ENCODE measurements at places on chromosomes 7 and 10.

GRCh38 chr7:113100121-113100603 is 13.5 kb upstream of the GPR85 start:
- DNase-seq, result no peak

GRCh38 chr10:96857301-96858012 is 25.4 kb downstream of the LCOR start:
- no peak for DNase-seq

DNA sequence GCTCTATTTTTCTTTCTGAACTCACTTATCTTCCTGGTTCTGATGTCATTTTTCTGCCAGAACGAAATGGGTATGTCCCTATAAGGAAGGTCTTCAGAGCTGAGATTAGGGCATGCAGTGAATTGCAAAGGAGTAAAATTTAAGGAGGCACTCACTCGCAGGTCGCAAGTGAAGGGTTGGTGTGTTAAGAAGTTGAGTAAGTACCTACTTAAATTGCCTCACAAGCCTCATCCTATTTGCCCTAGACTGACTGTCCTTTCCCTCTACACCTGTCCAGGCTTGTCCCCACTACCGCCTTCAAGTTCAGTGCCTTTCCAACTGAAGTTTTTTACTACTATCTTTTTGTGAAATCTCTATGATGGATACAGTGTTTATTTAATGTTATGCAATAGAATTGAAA is 191.5 kb downstream of the AHR start:
- no peak for DNase-seq

GRCh38 chr10:130744631-130745030 is 566.9 kb downstream of the TCERG1L start:
- DNase-seq, result no peak

GRCh38 chr7:8125680-8126444 is 136.1 kb downstream of the ICA1 start:
- no peak for DNase-seq

DNA sequence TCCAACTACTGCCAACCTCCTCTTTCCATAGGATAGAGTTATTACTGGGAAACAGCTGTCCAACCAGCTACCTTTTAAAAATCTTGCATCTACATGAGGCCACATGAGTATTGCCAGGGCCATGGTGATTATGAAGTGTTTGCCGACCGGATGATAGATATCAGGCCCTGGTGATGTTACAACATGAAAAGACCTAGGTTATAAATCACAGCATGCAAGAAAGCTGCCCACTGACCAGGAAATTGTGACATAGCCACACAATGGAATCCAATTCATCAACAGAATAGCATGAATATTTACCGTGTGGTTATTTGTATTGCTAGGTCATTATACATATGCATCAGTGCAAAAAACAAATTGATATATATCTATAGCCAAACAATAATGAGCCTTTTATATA is 517.0 kb downstream of the INHBA start:
- no peak for DNase-seq

- no peak for DNase-seq
Measured at GRCh38 chr10:31152421-31153135, 120.9 kb upstream of the ZNF438 start.

- DNase-seq, result no peak
Measured at GRCh38 chr7:101645951-101646350, 16.9 kb upstream of the MYL10 start.

GRCh38 chr7:105880571-105881330 is 4.4 kb upstream of the ATXN7L1 start:
- DNase-seq, result no peak

DNA sequence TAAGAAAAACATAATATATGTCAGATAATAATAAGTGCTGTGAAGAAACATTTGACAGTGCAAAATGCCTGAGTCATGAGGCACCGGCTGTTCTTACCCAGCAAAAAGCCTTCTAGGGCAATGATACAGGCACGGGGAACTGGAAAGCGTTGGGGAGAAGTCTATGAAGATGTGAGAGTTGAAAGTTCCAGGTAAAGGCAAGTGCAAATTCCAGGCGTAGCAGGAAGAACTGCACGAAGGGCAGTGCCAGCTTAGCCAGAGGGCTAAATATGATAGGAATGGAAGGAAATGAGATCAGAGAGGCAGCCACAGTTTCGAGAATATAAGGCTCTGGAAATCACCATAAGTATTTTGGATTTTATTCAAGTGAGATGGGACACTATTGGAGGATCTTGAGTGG is 87.0 kb downstream of the IPMK start:
- no peak for DNase-seq

DNA sequence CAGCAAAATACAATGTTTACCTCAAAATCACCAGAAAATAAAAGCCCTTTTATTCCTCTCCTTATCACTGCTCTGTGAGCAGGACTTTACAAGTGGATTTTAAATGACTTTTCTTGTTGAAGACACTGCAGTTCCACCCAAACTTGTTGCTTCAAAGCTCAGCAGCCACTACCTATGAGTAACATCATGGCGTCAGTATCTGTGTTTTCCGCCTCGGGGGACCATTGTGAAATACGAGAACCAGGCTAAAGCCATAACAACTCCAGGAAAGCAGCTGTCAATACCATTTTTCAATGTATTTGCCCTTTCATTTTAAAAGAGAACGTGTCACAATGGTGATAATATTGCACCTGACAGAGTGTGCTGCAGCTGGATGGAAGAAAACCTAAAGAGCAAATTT is 284.0 kb upstream of the RNF32 start:
- no peak for DNase-seq

- no peak for DNase-seq
Measured at GRCh38 chr7:65809982-65810288, 62.9 kb upstream of the VKORC1L1 start.

DNA sequence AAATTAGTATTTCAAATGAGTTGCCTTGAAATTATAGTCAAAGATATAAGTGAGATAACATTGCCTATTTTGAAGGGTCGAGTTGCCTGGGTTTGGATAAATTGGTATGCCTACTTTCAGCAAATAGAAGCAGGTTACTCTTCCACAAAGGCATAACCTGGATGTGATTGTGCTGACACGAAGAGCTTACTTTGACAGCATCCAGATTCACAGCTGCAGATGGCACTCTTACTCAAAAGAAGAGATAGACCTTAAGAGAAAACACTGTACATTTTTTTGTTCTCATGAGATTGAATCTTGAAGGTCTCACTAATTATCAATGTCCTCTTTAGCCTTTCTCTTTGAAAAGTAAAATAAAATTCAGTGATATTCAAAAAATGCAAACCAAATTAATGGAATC is 1338.7 kb downstream of the REEP3 start:
- DNase-seq, result no peak

- DNase-seq, result no peak
Measured at GRCh38 chr7:157730614-157731013, 393.8 kb downstream of the DNAJB6 start.

DNA sequence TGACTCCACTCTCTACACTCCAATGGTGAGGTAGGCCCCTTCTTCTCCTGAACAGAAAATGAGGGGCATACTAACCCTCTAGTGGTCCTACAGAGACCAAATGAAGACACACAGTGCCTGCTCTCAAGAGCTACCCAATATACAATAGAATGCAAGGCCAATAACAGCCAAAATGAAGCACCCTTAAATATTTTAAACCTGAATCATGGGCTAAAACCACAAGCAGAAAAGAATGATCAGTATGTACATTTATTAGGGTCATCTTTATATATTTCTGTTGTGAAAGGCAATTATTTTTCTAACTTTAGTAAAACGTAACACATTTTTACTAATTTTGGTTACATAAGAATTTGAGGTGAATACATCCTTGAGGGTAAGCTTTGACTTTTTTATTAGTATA is 49.9 kb upstream of the COL1A2 start:
- no peak for DNase-seq

DNA sequence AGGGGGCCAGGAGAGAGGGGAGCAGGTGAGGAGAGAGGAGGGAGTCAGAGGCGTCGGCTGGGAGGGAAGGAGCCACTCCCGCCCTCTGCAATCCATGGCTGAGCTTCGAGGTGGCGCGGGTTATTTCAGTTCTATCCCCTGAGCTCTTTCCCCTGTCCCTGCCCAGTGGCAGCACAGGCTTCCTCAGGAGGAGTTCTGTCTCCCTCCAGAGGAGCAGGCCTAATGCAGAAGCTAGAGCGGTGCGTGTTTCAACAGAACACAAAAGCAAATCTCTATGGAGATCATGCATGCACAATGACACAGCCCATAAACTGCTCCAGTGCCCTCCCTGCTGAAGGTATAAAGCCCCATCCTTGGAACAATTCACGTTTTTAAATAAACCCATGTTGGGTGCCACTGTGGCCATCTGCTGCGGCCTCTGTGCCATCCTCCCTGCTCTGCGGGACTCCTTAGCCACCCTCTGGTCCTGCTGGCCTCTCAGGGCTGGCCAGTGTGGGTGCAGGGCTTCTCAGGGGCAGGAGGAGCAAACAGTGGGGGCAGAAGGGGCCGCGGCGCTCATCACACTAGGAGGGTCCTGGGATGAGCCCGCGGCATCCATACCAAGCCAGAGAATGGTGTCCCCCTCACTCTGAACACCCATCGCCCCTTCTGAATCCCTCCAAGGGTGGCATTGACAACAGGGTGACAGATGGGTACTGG is 192.6 kb upstream of the LYZL2 start:
- no peak for DNase-seq

- DNase-seq, result no peak
Measured at GRCh38 chr10:2077231-2077630, 339.9 kb upstream of the ADARB2 start.

DNA sequence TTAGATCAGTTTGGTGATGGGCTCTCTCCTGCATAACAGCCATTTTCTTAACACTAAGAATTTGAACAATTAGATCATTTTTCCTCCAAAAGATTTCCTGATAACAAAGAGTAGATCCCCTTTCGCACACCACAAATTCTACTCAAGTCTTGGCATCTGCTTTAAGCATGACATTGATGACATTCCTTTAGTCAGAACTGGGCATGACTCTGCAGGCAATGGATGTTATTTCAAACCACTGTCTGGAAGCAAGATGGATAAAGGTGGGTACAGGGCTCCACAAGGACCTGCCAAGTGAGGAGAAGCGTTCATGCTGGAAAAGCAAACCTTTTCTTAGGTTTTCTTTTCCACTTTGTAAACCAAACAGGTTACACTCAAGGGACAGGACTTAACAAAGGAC is 123.5 kb downstream of the GLCCI1 start:
- DNase-seq, result no peak

DNA sequence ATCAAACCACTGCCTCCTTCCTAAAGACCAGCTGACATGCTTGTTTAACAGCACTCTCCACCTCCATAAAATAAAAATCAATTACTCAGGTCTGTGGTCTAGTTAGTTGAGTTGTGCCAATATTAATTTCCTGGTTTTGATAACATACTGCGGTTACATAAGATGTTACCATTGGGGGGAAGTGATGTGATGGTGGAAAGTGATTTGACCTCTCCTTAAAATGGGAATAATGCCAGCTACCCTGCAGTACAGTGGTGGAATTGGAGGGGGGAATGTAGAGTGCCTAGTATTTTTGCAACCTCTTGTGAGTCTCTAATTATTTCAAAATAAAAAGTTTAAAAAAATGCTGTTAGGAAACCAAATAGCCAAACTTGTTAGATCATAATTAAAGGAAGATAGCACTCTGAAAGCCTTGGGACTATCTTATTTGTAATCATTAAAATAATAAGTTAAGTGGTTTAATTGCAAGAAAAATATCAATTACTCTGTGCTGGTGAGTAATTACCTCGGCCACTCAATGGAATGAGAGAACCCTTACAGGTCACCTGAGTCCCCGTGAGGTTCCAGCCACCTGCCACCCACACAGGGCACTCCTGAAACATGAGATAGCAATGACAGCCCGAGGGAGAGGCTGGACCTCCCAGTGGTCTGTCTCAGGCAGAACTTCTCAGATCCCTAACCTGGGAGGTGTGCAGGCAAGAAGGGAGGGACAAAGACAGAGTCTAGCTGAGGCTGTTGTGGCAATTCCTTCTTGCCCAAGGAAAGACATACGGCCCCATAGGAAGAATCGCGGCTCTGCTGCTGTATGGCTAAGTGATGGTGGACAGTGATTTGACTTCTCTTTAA is 94.1 kb downstream of the SH3PXD2A start:
- no peak for DNase-seq

DNA sequence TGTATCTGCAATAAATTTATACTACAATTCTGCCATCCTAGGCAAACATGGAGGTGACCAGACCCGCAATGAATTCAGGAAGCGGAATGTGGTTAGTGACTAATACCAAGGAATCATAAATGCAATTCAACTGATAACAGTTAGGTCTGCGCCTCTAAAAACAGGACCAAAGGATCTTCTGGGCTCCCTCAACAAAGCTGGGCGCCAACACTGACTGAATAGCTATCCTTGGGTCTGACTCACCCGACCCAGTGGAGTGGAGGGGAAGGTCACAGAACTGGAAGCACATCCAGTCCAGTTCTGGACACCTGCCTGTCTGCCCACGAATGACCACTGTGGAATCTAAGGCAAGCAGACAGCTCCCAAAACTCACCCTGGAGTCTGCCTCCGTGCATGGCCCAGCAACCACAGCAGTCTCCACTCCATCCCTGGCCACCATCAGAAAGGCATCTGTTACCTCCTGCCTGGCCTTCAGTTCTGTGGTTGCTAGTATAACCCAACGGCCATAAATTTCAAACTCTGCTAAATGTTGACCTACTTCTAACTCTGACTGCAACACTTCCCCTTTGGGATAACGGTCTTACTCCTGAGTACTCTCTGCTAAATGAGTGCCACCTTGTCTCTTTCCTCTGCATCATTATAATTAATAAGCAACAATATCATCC is 43.0 kb upstream of the DLX6 start:
- DNase-seq, result no peak

GRCh38 chr10:53052521-53053164 is 280.1 kb upstream of the MBL2 start:
- no peak for DNase-seq

DNA sequence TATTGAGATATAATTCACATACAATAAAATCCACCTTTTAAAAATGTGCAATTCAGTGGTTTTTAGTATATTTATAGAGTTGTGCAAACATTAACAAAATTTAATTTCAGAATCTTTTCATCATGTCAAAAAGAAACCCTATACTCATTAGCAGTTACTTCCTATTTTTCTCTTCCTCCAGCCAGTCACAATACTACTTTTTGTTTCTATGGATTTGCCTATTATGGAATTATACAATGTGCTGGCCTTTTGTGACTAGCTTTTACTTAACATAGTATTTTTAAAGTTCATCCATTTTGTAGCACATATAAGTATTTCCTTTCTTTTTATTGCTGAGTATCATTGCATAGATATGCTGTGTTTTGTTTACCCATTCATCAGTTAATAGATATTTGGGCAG is 199.9 kb upstream of the IMMP2L start:
- DNase-seq, result no peak

DNA sequence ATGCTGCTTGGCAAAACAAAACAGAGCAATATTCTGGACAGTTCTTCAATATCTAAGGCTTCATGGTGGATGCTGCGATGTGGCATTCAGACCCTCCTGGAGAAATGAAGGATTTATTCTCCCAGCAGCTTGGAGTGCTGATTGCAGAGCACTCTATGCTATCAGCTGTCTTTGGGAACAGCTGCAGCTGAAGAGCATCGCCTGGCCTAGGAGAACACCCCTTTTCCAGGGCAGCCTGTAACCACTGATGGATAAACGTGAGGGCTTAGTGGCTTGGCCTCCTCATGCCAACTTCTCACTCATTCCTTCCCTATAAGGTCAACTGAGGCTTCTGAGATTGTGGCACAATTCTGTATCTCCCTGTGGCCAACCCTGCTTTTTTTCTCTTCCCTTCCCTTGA is 638.1 kb upstream of the CNTNAP2 start:
- no peak for DNase-seq

All from HepG2 (cell line).